ENCODE measurements at places on chromosomes 5 and 9. TPM values are rescaled to one million over a fixed set of nuclear protein-coding genes. Genes with fewer than 3 reads are reported as not detected.

NUTM2F gene
- not detected for total RNA-seq

WNT8A gene
- total RNA-seq: not detected

OSTF1 gene
- total RNA-seq: 34.1 TPM

CAMK2A gene
- 0.65 TPM for total RNA-seq

PTAR1 gene
- 84.5 TPM for total RNA-seq

TEX53 gene
- total RNA-seq: not detected

PDE8B gene
- under 0.01 TPM for total RNA-seq

C5orf34 gene
- total RNA-seq: 1.8 TPM

FBP2 gene
- not detected for total RNA-seq

INSL6 gene
- total RNA-seq: not detected

KIF12 gene
- total RNA-seq: under 0.01 TPM

IL13 gene
- total RNA-seq: 0.24 TPM

IFNA2 gene
- not detected for total RNA-seq

ACOT12 gene
- not detected for total RNA-seq

OR2V2 gene
- total RNA-seq: not detected

GRM6 gene
- under 0.01 TPM for total RNA-seq

Data from hair follicle dermal papilla cell (primary cell).